CD8-positive, alpha-beta T cell (primary cell): ENCODE measurements at places on chromosomes 7 and 10.

DNA sequence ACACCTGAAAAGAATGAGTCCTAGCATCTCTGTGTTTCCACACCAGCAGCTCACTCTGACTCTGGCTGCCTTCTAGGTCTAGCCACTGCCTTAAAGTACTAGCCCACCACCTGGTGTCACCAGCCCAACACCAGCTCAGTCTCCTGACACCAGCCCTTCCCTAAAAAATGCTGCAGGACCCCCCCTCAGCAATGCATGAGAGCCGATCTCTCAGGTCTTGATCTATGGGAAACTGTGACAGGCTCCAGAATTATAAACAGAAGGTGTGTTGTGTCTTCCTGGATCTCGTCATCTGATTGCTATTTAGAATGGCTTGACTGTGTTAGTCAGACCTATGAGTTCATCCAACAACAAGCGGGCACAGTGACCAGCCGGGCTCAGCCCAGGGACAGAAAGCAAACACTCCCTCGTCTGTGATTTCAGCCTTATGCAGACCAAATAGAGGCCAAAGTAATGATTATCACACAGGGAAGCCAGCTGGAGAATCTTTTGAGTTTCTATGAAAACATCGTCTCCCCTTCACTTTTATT lies 66.6 kb downstream of the CUBN start:
- no peak for DNase-seq

DNA sequence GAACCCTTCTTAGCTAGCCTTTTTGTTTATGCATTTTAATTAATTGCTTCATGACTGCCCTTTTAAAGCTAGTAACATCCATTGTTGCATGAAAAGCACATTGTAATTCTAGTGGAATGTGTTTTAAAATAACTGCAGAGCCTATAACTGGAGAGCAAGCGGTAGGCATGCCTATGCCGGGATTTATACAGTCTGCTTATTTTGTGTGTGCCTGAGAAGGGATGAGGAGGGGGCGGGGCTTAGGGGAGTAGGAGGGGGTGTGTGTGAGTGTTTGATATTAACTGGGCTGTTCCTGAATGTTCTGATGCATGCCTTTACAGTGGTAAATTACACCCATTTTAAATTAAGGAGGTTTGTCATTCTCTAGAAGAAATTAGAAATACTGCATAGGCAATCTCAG lies 208.1 kb downstream of the TCF7L2 start:
- no peak for DNase-seq

GRCh38 chr7:92306153-92306552 lies 60.4 kb downstream of the ANKIB1 start:
- DNase-seq = no peak

DNA sequence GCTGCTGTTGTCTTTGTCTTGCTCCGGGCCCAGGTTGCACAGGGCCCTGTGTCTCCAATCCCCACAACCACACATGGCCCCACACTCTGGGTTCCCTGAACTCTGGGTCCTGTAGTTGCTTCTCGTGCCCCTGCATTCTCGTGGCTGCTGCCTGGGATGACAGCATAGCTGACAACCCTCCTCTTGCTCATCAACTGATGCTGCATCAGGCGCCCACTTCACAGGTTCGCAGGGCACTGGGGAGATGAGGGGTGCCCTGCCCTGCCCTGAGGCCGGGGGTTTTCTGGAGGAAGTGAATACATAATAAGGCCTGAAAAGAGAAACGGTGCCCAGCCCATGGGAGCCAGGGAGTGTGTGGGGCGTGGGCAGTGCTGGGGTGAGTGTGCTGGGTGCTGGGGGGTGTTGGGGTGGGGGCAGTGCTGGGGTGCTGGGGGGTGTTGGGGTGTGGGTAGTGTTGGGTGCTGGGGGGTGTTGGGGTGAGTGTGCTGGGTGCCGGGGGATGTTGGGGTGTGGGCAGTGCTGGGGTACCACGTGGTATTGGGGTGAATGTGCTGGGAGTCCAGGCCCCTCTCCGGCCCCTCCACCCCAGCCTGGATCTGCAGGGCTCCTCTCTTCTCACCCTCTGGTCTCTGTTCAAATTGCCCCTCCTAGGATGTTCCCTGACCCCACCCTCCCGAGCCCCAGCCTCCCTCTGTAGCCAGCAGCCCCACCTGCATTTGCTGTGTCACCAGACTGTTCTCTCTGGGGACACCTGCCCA lies 2.0 kb upstream of the MTG1 start:
- no peak for DNase-seq

DNA sequence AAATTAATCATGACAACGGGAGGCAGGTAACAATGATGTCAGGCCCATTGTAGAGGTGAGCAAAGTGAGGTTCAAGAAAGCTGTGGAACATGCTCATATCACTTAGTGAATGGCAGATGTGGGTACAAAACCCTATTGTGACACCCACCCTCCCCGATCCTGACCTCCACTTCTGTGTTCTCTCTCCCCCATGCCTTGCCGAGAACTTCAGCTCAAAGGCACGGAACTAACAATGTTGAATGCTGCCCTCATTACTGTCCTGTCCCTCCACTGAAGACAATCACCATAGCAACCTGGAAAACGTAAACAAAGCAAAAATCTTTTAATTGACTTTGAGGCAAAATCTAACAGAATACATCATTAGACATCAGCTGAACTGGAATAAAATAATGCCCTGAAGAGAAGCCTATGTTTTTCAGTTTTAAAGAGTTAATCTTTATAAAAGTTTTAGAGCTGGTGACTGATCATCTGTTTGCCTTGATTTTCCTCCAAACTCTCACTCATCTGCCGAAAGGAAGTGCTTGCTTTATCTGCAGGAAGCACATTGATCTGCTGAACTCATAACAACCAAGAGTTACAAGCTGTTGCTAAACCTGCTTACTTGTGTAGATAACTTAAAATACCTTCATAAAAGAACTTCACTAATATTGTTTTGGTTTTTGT lies 133.6 kb downstream of the CUBN start:
- no peak for DNase-seq

GRCh38 chr10:36872702-36873393 lies 252.6 kb upstream of the ANKRD30A start:
- DNase-seq = no peak

GRCh38 chr10:104323760-104324201 lies 14.5 kb downstream of the ITPRIP start:
- no peak for DNase-seq

- no peak for DNase-seq
These were observed 86.5 kb downstream of the RELN start for GRCh38 chr7:103902917-103903316.

GRCh38 chr10:119221666-119222065 lies 14.3 kb downstream of the GRK5 start:
- no peak for DNase-seq

- DNase-seq = no peak
These were observed 761 bp downstream of the PTF1A start for GRCh38 chr10:23192712-23193434.

- DNase-seq = no peak
These were observed 96.6 kb downstream of the CELF2 start for GRCh38 chr10:11114269-11114668.

- DNase-seq = no peak
These were observed 17.6 kb downstream of the ZDHHC16 start for GRCh38 chr10:97463363-97464132.

- DNase-seq = no peak
These were observed 137.8 kb upstream of the AKR1E2 start for GRCh38 chr10:4688168-4688567.

DNA sequence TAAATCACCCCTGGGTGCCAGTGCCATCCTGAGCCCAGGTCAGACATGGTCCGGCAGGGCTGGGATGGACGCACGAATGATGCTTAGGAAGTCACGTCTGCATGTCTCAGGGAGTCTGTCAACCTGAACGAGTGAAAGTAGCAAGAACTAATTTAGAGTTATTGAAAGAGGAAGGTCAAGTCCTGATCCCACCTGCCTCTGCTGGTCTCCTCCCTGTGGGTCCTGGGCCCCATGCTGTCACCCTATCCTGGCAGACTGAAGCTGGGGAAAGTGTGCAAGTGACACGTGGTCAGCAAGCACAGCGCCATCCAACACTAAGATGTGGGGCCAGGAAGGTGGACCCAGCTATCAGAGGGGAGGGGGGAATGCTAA lies 26.1 kb upstream of the GRID1 start:
- no peak for DNase-seq

GRCh38 chr7:50591480-50592438 lies 26.6 kb upstream of the DDC start:
- DNase-seq = no peak

DNA sequence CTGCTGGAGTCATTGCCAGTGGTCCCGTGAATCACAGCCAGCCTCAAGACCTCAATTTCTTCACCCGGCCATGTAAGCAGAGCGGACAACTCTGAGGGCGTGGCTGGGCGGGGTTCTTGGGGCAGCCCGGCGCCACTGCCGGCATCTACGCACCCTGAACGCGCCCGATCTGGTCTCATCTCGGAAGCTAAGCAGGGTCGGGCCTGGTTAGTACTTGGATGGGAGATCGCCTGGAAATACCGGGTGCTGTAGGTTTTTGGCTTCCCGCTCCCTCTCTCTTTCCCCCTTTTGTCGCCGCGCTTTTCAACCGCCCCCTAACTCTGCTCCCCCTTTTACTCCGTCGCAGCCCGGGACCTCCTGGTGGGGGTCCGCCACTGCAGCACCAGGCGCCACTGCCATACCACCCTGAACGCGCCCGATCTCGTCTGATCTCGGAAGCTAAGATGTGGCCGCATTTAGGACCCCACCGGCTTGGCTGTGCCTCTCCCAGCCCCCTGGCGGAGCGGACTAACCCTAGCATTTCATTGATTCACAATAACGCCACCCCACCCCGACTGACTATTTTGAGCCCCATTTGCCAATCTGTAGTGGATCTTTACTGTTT lies 25.3 kb downstream of the GARIN1A start:
- DNase-seq = peak; percentile 51

DNA sequence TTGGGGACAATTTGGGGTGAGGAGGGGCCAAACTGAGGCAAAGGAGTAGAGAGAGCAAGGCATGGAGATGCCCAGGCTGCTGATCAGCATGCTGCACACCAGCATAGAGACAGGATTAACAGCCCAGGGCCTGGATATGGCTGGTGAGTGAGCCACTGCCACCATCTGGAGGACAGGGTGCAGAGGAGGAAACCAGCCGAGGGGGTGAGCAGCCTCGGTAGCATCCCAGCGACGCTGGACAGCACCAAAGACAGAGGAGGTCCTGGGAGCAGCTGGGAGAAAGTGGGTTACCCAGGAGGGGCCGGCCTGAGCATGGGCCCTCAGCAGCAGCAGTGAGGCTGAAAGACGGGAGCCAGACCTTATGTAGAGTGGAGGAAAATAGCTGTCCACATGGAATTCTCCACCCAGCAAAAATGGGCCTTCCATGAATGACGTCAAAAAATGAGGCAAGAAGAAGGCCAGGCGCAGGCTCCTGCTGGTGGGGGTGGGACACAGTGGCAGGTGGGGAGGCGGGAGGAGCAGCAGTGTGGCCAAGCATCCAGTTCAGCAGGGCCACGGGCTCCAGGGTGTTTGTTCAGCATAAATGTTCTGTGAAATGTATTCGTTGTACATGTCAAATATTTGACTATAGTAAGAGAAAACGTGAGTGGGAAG lies 16.7 kb downstream of the RET start:
- no peak for DNase-seq

- no peak for DNase-seq
These were observed 411.8 kb downstream of the SDK1 start for GRCh38 chr7:3712841-3713240.

DNA sequence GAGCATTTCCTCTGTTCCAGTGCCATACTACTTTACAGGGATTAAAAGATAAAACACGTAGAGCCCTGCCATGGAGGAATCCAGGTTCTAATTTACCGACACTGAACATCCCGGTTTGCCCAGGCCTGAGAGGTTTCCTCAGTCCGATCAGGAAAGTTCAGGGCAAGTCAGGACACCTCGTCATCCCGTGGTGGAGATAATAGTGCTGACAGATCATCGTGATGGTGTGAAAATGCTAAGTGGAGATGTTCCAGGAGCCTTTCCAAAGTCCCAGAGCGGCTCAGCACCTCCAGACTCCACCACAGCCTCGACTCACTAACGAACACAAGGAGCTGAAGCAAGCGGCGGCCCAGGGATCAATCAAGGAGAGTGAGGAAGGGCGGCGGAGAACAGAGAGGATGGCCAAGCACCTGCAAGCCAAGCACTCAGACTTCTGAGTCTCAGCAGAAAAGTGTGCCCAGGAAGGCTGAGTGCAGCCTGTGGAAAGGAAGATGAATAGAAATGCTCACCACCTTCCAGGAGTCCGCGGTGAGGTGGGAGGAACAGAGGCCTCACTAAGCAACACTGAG lies 103.7 kb upstream of the VWC2 start:
- no peak for DNase-seq

GRCh38 chr7:101300465-101301376 lies 20.9 kb downstream of the IFT22 start:
- DNase-seq = no peak

DNA sequence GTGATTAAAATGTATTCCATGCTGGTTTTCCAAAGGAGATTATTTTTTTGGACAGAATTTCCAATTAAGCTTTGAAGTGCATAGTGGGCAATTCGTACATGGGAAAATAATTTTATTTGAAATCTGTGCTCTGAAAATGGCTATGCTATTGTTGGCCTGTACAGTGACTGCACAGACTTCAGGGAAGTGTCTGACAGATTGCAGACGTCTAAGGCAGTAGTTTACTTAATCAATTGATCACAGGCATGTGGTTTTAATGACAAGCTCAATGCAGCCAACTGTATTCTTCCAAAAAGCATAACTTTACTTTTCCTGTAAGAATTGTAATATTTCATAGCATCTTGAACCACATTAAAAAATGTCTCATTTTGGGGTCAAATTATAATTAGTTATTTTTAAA lies 102.0 kb downstream of the SEMA3C start:
- no peak for DNase-seq

DNA sequence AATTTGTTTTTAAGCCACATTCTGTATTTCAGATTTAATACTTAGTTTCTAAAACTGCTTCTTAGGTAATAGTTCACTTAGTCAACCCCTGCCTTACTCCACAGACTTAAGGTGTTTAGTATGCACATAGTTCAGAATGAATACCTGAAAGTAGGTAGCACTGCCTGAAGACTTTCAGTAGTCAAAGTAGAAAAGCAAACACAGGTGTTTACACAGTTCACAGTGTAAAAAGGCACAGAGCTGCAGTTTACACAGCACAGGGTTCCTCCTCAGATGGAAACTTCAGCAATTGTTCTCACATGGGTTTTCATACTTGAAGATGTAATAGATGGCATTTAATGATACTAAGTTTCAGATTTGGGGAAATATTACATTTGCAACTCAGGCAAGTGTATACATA lies 3.1 kb upstream of the PKD1L1 start:
- no peak for DNase-seq

DNA sequence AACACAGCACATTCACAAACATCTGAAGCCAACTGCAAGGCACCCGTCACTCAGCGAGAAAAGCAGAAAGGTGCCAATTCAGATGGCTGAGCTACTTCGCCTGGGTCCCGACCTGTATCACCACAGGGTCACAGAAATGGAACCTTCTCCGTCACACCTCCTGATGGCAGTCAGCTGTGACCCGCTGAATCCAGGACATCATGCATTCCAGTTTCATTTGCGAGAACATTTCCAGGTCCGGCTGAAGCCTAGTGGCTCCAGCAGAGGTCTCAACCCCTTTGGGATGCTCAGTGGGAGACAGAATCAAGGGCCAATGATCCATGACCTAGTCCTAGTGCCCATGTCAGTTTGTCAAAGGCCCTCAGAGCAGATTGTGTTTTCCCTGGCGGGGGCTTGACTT lies 193.6 kb upstream of the KLF14 start:
- DNase-seq = no peak

- DNase-seq = no peak
These were observed 49.9 kb downstream of the DNAJC1 start for GRCh38 chr10:21953585-21954057.
